ENCODE measurements at places on chromosomes 5 and 9.

DNA sequence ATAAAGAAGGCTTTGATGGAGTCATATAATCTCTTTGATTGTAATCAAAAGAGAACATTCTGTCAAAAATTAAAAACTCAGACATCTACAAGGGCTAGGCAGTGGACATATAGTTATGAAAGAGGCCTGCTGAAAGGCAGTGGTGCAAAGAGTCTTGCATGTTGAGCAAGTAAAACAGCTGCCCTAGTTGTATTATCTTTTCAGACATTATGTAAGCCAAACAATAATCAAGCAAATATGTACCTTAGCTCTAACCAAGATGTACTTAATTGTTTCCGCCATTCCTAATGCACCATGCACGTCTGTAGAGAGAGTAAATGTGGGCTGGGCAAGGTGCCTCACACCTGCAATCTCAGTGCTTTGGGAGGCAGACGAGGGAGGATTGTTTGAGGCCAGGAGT, 14.3 kb downstream of the GAPT start:
- peak; percentile 50 for DNase-seq

DNA sequence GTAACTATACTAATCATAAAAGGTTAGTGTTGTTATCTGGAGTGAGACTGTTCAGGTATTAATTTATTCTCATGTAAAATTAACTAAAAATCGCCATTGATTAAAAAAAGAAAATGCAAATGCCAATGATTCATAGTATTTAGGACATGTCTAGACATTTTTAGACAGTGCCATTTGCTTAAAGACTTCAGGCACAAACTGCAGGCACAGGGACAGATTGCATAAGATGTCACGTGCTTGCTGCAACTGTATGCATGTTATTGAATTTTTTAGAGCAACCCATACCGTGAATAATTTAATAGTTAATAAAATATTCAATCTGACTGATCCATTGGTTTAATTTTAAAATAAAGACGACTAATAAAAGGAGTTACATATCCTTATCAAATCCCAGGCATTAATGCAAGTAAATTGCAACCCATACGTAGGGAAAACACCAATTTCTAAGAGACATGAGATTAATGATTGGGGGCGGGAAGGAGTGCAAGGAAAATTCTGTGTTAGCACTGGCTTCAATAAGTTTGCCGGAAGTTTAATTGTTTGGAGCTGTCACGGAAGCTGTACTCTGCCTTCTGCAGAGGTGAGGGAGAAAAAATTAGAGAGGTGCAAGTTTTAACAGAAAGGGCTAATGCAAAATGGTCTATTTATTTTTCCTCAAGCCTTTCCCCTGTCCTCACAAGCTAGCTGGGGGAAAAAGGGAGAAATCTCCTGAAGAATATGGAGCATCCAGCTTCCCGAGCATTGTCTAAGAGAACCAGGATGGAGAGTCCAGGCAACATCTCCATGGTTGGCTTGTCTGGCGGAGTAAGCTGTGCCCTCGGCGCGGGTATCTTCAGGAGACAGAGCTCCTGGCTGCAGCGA, 2.9 kb downstream of the EDIL3 start:
- DNase-seq: peak; percentile 29

- DNase-seq: no peak
These were observed 13.3 kb downstream of the ZNF474 start for GRCh38 chr5:122142480-122143164.

DNA sequence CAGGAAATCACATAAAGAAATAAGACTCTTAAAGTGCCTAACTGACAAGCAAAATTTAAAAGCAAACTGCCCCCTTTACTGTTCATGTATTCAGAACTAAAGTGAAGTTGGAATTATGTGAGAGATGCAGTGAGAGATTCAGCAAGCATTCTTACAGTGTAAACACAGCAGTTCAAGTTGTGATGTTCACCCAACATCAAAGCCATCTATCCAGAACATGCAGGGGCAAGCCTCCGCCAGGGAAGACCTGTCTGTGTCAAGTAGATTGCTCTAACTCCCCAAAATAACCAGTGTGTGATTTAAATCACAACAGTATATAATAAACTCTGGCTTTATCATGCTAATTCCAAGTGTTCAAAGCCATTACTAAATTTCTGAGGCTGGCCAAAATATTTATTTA, 233.3 kb downstream of the BNC2 start:
- DNase-seq: no peak

GRCh38 chr9:89655990-89656657, 51.3 kb downstream of the GADD45G start:
- DNase-seq: no peak

GRCh38 chr9:69425136-69425801, 100.3 kb downstream of the ENTREP1 start:
- no peak for DNase-seq

GRCh38 chr5:138282920-138283742, 8.7 kb upstream of the GFRA3 start:
- DNase-seq: peak; percentile 49

DNA sequence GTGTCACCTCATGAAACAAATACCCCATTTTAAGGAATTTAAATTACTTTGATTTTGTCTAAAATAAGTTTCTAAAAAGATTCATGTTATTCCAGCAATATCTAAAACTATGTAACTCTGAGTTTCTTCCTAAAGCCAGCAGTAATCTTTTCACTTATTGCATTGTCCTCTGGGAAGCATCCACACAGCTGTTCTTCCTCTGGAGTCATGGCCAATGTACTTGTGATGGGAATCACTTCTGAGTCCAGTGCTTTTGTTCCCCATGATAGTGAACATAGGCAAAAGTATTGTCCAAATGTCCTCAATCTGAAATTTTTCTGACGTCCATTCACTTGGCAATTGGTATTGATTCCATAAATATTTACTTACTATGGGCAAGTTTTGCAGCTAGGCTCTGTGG, 125.0 kb downstream of the STARD4 start:
- no peak for DNase-seq

GRCh38 chr9:120377268-120378159, 202.5 kb downstream of the CDK5RAP2 start:
- DNase-seq: no peak

GRCh38 chr9:30925635-30926034, 1458.8 kb upstream of the ACO1 start:
- no peak for DNase-seq

DNA sequence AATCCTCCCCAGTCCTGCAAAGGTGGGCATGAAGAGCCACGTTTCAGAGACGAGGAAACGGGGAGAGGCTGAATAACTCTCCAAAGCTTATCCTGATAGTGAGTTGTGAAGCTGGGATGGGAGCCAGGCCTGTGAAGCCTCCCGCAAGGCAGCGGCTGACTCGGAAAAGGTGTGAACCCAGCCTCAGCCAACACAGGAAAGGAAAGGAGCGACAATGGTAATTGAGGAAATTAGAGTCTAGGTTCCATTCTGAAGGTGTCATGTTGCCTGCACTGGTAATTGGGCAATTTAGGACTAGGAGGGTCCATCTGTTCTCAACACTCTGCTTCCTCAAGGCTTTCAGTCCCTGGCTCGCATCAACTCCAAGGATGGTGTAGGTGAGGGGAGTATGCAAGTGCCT, 83.4 kb downstream of the LIFR start:
- no peak for DNase-seq

DNA sequence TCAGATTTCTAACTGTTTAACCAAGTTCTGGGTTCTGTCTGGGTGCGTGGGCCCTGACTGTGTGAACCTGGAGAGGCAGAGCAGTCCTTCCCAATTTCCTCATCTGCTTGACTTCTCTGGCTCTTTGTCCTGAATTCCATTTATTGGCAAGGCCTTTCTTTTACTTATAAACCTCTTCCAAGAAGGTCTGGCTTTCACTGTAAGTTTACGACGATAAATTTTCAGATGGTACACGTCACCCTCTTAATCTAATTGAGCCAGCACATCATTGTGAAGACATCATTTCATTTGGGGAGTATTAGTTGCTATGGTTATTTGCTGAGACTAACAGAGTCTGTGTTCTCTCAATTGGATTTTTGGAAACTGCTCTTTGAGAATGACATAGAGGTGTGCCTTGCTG, 92.4 kb downstream of the ARHGAP26 start:
- DNase-seq: no peak

- no peak for DNase-seq
These were observed 38.8 kb upstream of the COL5A1 start for GRCh38 chr9:134602547-134603362.

GRCh38 chr5:144089401-144090021, 80.9 kb downstream of the YIPF5 start:
- no peak for DNase-seq

GRCh38 chr9:89798547-89799120, 193.8 kb downstream of the GADD45G start:
- no peak for DNase-seq

DNA sequence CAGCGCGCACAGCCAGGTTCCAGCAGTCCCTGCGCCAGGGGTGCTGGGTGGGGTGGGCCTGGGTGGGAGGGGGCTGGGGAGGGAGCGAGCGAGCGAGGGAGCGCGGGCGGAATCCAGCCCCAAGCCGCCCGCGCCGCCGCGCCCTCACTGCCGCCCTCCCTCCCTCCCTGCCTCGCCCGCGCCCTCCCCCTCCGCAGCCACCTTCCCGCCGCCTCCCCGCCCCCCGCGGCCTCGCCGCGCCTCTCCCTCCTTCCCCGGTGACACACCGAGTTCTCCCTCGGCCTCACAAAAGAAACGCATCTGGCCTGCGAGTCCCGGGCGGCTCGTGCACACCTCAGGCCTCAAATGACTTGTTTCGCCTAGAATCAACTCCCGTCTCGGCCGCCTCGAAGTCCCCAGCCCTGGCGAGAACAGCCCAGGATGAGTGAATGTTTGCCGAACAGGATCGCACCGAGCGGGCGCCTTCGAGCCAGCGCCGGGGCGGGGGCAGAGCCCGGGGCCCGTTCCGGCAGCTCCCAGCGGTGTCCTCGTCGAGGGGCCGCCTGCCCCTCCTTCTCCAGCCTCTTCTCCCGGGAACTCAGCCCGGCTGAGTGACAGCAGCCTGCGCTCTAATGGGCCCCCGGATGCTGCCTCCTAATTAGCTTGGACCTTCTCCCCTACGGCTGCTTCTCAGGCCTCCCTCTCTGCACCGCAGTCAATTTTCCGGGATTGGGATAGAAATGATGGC, 371 bp upstream of the PITX1 start:
- DNase-seq: peak; percentile 50

- no peak for DNase-seq
These were observed 315.1 kb downstream of the CCDC171 start for GRCh38 chr9:15867988-15868387.

DNA sequence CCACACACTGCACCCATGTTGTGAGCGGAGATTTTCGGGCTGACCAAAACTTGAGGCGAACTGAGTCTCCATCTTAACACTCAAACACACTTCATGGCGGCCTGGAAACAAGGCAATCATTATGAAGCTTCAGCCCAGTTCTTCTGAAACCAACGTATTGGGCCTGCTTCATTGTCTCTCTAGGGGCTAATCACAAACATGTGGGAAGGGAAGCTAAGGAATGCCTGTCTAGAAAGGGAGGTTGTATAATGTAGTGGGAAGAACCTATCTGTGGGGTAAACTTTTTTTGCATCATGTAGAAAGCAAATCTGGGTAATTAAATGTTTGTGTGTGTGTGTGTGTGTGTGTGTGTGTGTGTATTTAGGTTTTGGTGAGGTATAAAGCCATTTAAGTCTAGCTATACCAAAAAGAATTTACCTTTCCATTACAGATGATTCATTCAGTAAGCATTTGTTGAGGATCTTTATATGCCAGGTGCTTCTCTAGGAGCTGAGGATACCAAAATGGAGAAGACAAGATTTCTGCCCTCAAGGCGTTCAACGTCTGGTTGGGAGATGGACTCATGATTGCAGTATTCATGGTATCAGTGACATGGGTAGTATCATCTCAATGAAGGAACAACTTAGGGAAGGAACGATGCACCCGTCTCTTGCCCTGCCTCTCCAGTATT, 29.4 kb downstream of the SLC1A3 start:
- no peak for DNase-seq

- no peak for DNase-seq
These were observed 124.1 kb upstream of the NR5A1 start for GRCh38 chr9:124631326-124631725.

DNA sequence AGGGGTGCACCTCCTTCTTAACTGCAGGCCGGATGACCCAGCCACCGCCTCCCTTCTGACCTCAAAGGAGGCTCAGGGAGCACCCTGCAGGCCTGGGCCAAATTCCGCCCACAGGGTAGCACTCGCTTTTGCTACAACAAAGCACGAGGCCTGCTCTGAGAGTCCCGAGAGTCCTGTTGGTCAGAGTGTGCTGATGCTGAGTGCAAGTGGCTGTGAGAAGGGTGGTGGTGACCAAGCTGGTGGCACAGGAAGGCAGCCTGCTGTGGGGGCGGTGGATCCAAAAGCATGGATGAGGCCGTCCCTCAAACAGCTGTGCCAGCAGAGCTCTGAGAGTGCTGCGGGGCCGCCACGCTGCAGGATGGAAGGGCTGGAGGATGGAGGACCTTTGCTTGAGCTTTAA, 101.8 kb downstream of the AK8 start:
- no peak for DNase-seq
